ENCODE measurements at places on chromosomes 12 and 14.
A peak's percentile ranks its signal among the peaks of the same experiment; 100 is the strongest.

GRCh38 chr12:96448300-96448699 is 41.1 kb upstream of the CFAP54 start:
- DNase-seq, result peak; percentile 53

GRCh38 chr12:76556368-76556767 is 3.2 kb downstream of the OSBPL8 start:
- DNase-seq, result no peak

DNA sequence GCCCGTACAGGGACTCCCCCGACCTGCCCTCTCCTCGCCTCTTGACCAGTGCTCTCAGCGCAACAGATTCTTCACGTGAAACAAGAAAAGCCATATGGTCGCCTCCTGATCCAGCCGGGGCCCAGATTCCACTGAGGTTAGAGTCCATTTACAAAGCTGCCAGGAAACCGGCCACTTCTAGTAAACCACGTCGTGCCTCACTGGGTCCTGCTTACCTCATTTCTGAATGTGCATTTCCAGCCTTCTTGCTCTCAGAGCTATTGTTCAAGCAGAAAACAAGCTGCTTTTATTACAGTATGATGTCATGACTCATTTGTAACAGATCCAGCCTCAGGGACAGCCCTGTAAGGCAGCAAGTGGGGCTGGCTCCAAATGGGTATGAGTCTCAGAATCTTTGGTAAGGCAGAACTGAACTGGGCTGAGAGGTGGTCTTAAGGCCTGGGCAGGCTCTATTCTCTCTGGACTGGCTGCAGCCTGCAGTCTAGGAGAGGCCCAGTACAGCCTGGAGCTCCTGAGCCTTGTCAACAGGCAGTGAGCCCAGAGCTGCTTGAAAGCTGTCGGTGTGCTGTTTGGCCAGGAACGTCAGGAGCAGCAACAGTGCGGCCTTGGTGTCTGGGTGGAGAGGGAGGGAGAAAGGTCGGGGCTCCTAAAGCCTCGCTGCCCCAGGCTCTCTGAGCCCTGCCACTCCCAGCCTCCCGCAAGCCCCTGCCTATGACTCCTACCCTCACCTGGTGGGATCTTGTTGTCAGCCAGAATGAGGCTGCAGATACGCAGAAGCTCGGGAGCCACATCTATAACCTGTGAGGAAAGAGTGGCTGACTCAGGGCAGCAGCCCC is 8.3 kb downstream of the REC8 start:
- peak; percentile 42 for DNase-seq

DNA sequence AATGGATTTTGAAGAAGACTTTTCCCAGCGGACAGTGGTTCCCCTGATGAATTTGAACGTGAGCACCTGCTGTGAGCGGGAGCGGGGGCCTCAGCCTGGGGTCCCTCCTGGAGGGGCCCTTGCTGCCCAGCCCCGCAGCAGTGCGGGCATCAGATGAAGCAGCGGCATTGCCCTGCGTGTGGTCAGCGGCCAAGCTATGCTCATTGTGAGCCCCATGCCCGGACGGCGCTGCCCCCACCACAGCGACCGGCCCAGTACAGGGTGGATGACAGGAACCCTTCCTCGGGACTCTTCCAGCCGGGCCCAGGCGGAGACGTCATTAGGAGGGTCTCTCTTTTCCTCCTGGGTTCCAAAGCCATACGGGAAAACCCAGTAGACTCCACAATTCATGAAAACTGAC is 3.5 kb downstream of the LRCOL1 start:
- DNase-seq, result no peak

- DNase-seq, result no peak
Observed at GRCh38 chr14:50792051-50792477, 38.9 kb downstream of the NIN start.

- DNase-seq, result peak; percentile 72
Observed at GRCh38 chr12:90979951-90980350, 24.8 kb downstream of the EPYC start.

DNA sequence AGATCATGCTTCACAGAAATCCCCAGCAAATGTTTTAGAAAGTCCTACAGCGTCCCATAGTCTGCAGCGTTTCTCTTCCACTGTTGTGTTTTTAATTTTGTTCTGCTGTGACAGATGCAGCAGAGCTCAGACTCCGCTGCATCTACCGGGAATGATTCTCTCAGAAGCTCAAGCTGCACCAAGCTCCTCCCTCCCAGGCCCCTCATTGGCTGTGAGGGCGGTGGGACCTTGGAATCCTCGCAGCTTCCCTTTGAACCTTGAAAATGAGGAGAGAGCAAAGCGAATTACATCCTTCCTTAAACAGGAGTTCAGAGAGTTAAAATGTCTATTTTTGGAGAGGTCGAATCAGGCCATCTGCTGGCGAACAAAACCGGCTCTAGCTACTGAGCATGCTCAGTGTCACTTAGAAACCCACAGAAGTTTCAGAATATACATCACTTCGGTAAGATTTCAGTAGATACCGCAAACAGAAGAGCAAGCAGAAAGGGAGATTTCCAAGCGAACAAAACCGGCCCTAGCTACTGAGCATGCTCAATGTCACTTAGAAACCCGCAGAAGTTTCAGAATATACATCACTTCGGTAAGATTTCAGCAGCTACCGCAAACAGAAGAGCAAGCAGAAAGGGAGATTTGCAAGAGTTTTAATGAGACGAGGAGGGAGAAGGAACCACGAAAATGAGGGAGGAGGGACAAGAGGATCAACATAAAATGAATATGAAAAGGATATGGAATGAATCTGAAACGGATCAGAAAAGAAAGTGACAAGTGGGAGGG is at the start of gene ABCD2:
Gene ABCD2 (minus strand): TSS at position 144 of the 774 bp plus-strand sequence. CDS start 188 bp downstream, outside the sequence.
- peak; percentile 29 for DNase-seq

- DNase-seq, result no peak
Observed at GRCh38 chr14:43249116-43249515, 1258.0 kb downstream of the FSCB start.

DNA sequence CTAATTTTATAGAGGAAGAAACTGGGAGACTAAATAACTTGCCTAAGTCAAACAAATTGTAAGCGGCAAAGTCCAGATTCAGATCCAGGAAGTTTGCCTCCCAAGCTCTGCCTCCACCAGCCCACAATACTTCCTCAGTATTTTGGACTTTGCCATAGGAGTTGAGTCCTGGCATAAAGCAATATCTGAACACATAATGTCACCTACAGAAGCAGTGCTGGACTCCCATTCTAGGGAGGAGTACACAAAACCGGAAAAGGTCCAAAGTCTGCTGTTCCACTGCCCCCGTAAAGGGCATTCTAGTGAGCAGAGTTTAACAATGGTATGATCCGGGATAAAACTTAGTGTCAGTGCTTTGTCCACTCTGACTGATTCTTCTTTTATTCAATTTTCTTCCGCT is 340.5 kb downstream of the FUT8 start:
- DNase-seq, result no peak

- DNase-seq, result no peak
Observed at GRCh38 chr12:52672321-52672933, 7.8 kb downstream of the KRT1 start.

DNA sequence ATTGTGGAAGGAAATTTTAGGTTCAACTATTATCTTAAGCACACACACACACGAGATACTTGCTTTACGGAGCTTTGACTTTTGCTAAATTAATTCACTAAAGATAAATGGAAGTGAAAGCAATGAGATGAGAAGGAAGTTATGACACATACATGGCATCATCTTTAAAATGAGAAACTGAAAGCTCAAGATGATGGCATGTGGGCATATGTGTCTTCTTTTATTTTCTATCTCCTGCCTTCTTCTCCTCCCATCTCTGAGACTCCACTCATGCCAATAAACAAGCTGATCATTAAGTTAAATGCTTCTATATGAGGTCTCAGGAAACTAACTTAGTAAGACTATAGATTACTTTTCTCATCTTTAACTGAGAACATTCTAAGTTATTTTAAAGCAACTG is 216.7 kb downstream of the MED13L start:
- DNase-seq, result no peak

DNA sequence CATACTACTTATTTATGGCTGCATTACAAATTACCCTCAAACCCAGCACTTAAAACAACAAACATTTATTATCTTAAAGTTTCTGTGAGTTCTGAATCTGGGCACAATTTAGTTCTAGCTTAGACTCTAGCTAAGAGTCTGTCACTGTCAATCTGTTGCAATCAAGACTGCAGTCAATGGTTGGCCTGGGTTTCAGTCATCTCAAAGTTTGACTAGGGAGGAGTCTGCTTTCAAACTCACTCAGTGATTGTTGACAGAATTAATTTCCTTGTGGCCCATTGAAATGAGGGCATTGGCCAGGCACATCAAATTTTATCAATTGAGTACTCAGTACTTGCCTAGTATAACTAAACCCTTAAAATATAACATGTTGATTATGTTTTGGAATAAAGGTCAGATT is 51.6 kb downstream of the ARID2 start:
- DNase-seq, result no peak

GRCh38 chr14:100524233-100524932 is 62.8 kb downstream of the BEGAIN start:
- DNase-seq, result no peak

- DNase-seq, result no peak
Observed at GRCh38 chr14:43369710-43370564, 1137.1 kb downstream of the FSCB start.

DNA sequence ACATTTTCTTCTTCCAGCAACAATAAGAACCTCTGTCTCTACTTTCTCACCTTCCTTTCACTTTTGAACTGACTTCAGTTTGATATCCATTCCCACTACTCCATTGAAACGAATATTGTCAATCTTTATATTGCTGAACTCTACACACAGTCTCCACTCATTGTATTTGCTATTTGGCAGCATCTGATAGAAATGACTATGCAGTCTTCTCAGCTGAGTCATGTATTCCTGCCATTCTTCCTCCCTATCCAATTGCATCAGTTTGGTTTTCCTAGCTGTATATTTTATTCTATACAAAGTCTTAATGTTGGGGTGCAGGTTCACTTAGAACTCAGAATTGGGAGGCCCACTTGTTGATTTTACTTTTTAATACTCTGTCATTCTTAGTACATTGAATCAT is 107.5 kb upstream of the CPNE8 start:
- no peak for DNase-seq

DNA sequence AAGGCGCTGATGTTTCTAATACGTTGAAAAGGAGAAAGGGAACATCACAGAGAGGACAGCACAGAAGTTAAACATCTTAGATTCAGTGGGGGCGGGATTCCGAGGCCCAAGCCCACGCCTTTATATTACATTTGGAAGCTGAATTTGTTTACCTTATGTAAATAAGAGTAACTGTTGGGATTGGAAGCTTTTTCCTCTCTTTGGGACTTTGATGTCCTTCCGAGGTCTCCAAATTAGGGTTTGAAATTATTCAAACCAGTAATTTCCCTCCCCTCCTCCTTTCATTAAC is 6.4 kb downstream of the FOXA1 start:
- DNase-seq, result no peak

DNA sequence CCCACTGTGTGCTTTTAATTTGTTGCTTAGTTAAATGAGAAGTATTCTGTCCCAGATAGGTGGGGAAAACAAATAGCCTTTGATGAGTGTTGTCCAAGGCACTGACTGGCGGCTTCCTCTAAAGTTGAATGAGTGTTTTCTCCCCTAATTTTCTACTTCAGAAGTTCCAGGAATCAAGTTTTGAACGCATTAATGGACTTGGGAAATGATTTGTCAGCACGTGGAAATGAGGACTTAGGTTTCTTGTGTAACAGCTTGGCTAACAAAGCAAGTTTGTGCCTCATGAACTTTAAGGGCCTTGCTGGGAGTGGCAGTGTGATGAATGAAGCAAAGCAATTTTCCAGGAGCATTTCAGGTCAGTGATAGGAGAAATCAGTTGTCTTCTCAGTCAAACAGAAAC is 56.9 kb downstream of the LIN52 start:
- DNase-seq, result no peak

DNA sequence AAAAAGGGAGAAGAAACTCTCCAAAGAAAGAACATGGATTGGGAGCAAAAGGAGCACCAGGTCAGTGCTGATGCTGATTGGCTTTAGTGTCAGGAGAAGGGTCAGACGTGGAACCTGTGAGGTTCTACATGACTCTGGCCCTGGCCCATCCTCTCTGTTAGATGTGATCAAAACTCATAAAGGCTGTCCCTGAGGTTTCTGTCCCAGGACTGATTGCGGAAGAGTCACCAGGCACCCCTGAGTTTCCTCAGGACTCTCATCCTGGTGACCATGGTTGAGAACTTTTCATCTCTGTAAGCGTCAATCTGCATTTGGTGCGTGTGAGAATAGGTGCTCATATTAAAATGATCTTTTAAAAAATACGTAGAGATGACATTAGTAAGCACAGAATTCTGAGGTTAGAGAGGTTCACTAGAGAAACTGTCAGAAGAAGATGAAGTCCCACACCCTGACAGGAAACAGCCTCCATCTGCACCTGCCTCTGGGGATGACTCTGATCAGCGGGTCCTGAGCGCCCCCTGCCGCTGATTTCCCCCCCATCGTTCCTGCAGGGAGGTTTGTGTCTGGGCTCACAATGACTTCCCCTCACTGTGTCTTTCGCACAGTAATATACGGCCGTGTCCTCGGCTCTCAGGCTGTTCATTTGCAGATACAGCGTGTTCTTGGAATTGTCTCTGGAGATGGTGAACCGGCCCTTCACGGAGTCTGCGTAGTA is 741.8 kb downstream of the TMEM121 start:
- no peak for DNase-seq

DNA sequence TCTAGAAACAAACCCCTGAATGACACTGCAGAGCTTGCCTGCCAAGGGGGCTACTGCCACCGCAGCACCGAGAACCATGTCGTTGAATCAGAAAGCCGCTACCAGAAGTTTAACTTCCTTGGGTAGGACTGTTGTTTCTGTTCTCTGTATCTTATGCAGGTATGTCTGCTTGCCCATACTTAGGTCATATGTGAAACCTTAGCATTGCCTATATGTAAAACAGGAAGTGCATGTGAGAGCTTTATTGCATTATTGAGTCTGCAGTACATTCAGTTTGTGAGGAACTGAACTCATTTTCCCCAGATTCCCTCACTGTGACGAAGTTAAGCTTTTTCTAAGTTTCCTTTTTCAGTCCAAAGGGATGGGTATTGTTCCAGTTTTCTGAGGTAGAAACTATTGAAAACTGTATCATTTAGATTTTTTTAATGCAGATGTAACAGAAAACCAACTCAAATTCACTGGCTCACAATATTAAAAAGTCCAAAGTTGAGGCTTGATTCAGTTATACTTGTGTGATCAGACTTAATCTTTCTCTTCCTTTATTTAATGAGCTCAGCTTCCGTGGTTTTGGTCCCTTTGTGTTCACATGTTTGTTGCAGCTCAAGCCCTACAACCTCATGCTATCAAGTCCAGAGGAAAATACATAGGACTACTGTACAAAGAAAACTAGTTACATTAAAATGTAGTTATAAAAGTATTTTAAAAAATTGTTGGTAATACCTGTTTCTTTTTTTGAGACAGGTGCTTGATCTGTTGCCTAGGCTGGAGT is 6.9 kb downstream of the FBXO34 start:
- no peak for DNase-seq
